GM23338 (cell line): ENCODE measurements at places on chromosomes 1 and 21. TPM values are rescaled to one million over a fixed set of nuclear protein-coding genes. Genes with fewer than 3 reads are reported as not detected.

Gene CAPZA1
- polyA plus RNA-seq, result 120 and 147 TPM in 2 replicates

Gene GUCA2B
- polyA plus RNA-seq, result not detected in 2 replicates

Gene MAEL
- polyA plus RNA-seq, result 0.66 and 0.95 TPM in 2 replicates

Gene GBP4
- 0.05 TPM in 1 of 2 replicates, not detected in the other for polyA plus RNA-seq

Gene TAS1R3
- 0.12 TPM in 1 of 2 replicates, not detected in the other for polyA plus RNA-seq

Gene NTMT2
- polyA plus RNA-seq, result 0.45 and 0.48 TPM in 2 replicates

Gene IL12RB2
- polyA plus RNA-seq, result 0.43 and 0.79 TPM in 2 replicates

Gene KCNK1
- 10.1 and 12.1 TPM in 2 replicates for polyA plus RNA-seq

Gene MFN2
- 15.1 and 15.4 TPM in 2 replicates for polyA plus RNA-seq

Gene WASF2
- 89.5 and 95.6 TPM in 2 replicates for polyA plus RNA-seq

Gene EDARADD
- polyA plus RNA-seq, result 3.2 and 3.7 TPM in 2 replicates
